ENCODE measurements at places on chromosomes 11 and 22. TPM values are rescaled to one million over a fixed set of nuclear protein-coding genes. Genes with fewer than 3 reads are reported as not detected.

LMNTD2 gene
- polyA plus RNA-seq, result 1.2 TPM

RELT gene
- 0.92 TPM for polyA plus RNA-seq

GRCh38 chr11:3338569-3339339 is 40.2 kb downstream of the ZNF195 start:
- DNase-seq, result no peak

DNA sequence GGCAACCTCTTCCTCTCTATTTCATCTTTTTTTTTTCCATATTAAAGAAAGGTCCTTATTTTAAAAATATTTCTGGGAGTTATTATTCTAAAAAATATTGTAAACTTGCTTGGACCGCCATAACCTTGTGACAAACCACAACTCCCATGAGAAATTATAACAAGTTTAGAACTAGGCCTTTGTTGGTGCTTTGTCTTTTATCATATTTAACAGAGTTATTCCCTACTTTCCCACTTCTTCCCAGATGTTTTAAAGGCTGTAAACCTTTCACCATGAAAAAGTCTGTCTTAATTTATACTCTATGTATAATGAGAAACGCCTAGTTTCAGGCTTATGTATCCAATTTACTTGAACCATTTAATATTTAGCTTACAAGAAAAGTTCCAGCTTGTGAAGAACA is 3.7 kb downstream of the CTSC start:
- DNase-seq, result no peak

GRCh38 chr22:31840585-31840984 is 86.8 kb downstream of the DEPDC5 start:
- DNase-seq, result no peak
